ENCODE measurements at places on chromosomes 7 and 10.

DNA sequence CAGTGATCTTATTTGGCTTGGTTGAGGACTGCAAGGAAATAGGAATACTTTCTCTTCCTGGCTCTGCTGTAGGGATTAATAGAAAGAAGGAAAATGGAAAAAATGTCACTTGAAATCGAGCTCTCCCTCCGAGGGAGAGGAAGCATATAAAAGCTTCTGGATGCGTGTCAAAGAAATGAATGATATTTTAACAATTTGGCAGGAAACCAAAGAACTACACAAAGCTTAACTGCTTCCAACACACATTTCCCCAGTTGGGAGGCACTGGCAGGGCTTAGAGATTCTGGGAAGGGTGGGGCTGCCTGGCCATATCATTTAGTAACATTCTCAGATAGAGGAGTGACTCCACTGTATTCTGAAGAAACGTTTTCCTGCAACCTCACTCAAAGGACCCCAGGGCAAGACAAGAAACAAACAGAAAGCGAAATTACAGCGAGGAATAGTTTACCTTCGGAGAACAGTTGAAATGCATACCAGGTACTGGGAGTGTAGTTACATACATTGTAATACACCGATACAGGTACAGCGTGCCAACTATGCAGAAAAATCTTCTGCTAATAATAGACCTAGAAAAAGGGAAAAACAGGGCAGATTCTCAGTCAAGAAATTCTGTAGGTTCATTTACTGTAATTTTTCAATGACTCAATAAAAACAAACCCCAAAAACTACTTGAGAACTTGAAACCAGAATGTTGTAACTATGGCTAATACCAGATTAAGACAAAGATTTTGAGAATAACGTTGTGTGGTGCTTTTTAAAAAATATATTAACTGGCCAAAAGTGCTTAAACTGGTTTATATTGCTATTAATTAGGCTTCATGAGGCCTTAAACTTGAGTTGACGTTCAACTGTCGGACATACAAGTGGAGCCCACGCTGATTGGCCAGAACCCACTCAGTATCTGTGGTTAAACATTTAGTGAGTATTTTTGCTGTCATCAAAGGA lies 75.7 kb upstream of the ASAH2 start:
- no peak for DNase-seq

DNA sequence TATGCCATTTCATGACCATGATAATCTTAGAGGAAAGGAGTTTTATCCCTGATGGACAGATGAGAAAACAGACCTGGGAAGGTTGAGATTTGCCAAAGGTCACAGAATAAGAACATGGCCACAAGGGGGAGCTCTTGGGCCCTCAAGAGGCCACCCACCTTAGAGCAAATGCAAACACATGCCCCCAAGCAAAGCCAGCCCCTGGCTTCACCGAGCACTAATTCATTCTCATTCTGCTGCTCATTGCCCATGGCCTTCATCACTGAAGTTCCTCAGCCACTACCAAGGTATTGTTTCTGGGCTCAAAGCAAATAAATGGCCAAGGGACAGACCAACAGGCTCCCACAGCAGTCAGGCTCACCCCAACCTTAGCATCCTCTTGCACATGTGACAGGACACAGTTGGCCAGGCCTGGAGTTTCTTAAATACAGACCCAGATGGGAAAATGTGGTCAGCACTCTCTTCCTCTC lies 44.2 kb downstream of the PDLIM1 start:
- no peak for DNase-seq

GRCh38 chr7:139153832-139154231 lies 44.3 kb upstream of the ZC3HAV1 start:
- no peak for DNase-seq

DNA sequence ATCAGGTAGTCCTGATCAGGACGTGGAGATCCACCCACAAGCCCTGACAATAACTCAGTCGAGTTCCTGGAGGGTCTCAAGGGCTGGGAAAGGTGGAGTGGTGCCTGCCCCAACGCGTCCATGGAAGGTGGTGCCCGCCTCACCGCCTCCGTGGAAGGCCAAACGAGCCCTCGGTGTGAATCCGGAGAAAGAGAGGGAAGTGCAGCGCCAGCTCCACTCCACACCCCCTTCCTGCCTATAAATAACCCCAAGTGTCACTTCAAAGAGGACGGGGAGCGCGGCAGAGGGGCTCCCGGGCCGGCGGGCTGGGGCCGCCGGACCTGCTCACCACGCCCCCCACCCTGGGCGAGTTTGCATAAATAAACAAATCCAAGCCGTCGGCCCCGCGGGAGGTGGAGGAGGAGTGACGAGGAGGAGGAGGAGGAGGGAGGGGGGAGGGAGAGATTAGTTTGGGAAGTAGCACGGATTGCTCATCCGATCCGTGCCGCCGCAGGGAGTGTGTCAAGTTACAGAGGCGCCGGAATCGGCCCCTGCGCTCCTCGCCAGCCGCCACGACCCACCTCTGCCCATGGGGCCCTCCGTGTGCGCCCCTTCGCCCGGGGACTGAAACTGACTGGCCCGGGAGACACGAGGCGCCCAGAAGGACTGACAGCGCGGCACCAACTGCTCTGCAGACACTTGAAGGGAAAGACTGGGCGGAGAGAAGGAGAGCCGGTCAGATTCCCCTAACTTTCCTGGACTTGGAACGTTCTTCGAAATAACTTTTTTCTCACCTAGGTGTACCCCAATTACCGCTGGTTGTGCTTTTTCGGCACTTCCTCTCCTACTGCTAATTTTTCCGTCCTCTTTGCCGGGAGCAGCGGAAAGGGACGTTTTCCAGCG lies at the start of gene COL13A1:
COL13A1 (plus strand) TSS at position 473 of the 882 bp plus-strand sequence. CDS start 518 bp downstream, outside the sequence.
- no peak for DNase-seq

DNA sequence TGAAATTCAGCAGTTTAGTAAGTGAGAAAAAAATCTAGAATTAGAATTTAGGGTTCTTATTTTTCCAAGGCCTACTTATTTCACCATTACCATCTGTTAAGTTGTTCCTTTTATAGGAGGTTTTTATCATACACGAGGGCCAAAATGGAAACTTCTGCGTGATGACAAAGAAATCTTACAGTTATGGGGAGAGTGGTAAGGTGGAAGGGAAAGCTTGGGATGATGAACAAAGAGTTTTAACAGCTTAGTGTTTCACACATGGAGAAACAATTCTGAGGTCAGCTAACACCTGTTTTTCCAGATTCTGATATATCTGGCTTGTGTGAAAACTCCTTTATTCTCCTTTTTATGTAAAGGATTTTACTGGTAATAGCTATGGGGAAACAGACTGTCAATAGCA lies 49.8 kb upstream of the SEMA3C start:
- DNase-seq = no peak

DNA sequence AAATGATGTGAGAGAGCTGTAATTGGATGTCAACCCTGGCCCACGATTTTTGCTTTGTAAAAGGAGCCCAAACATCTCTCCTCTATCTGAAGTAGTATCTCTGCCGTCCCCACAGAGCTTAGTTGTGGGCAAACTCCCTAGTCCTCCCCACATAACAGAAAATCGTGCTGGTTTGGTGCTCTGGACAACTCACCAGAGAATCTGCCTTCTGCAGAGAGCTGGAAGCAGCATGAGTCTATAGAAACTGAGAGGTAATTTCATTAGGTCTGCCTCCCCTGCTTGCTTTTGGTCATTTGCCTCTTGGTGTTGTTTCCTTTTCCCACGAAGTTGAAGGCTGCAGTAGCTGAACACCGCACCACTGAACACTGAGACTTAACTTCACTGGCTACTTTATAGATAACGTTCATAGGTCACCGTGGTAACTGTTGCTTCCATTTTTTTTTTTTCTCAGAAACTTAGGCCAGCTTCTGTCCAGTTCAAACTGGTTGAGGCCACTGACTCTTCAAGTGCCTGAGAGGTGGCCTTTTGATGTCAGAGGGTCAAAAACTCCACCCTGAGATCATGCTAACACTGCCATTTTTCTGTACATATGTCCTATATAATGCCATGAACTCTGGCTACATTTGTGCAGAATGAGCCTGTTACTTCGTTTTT lies 3.3 kb upstream of the CDCA7L start:
- no peak for DNase-seq

DNA sequence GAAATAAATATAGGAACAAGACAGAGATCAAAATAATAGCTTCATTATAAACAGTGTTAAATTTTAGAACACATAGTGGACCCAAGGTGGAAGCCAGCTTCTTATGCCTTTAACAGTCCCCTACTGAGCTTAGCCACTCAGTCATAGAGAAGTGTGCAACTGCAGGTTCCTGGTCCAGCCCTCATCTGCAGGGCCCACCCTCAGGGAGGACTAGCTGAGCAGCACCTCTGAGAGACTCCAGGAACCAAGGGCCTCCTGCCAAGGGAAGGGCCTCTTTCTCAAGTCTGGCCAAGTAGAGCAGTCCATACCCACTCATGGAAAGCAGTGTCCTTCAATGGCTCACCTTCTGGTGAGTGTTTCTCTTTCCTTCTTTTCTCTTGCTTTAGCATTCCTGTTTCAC lies 173.7 kb upstream of the PRPS1L1 start:
- DNase-seq = no peak

DNA sequence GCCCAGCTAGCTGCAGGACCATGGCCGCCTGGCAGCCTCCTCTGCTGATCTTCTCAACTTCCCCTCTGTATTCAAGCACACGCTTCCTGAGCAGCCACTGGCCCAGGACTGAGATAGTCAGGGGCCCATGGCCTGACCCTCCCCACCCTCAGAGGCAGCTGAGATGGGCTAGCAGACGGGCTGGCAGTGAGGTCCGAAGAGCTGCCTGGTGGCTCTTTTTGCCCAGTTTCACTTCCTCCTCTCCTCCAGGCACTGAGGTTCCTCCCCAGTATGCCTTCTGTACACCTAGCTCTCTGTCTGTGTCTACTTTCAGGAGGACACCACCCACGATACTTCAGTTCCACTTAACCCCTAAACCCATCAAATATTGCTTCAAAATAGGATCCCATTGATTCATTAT lies 395.6 kb downstream of the TNS3 start:
- DNase-seq = no peak

- no peak for DNase-seq
These were observed 115.6 kb downstream of the CDK6 start for GRCh38 chr7:92720604-92721350.

GRCh38 chr7:82212466-82212865 lies 231.1 kb downstream of the CACNA2D1 start:
- no peak for DNase-seq

DNA sequence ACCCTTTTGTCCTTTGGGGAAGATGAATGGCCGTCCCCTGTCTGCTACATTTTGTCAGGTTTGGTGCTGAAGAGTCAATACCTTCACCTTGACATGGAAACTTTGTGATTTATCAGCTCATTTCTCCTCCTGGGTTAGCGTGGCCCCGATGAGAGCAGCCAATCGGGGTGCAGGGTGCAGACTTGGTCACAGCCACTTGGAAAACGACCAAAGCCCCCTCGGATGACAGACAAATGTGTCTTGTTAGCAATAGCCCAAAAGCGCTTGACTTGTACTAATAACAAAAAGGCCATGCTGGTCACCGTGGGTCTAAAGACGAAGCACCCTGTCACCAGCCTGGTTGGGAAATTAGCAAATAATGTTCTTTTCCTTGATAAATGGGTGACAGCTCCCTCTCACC lies 103.7 kb downstream of the EBF3 start:
- DNase-seq = no peak

- DNase-seq = no peak
These were observed 38.0 kb upstream of the PCBD1 start for GRCh38 chr10:70926226-70927000.

- no peak for DNase-seq
These were observed 162.6 kb downstream of the PTEN start for GRCh38 chr10:88026031-88026430.

DNA sequence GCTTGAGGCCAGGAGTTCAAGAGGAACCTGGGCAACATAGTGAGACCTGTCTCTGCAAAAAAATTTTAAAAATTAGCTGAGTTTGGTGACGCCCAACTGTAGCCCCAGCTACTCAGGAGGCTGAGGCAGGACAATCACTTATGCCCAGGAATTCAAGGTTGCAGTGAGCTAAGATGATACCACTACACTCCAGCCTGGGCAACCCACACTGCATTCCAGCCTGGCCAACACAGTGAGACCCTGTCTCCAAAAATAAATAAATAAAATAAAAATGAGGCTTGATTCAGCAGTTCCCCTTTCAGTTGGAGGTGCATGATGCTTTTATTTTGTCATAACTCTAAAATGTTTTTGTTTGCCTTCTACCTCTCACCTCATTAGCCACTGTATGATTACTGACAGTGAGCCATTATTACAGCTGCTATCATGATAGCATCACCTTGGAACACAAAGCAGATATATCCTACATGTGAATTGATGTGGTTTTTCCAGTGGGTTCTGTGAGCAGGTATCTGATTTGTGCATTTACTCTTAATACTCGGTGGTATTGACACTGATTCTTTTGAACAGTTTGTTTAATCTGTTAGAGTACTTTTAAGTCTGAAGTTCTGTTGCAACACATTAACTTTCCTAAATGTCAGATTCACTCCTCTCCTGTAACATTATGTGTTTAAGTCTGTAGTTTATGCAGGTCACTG lies 49.1 kb downstream of the ARID5B start:
- no peak for DNase-seq

DNA sequence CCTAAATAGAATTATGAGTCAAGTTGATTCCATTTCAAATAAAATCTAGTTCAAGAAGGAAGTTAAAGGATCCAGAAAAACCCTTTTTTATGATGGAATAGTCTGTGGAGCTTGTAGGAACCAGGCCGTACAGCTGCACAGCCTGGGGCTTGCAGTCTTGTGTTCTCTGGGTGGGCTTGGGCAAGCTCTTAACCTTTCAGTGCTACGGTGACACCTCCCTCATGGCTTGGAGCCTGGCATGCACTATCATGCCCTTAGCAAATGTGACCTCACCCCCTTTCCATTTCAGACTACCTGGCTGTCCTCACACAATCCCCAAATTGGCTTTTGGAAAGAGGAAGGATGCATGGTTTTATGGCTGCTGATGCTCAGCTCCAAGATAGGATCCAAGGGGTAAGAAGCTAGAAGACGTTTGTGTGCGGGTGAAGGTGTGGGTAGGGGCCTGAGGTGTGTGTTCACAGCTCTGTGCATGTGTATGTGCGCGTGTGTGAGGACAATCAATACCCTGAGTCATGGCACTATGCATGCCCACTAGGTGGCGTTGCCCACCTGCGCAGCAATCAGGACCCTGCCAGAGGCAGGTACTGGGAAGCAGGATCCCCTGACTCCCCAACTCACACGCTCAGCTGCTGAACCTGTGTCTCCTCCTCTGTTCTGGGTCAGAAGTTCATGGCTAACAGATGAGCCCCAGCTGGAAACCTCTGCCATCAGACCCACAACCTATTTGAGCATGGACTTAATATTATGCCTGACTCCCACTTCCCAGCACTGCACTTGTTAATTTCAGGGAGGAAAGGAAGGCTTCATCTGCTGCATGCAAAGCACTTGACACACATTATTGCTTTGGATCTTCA lies 113.4 kb downstream of the PTPN20 start:
- no peak for DNase-seq

- DNase-seq = no peak
These were observed 15.6 kb downstream of the ABCC2 start for GRCh38 chr10:99798031-99798430.

Measured in NCI-H1436 treated with DMSO at 0.1 percent for 48 hours (cell line).